Body of pancreas (tissue), 4 donors: ENCODE measurements at places on chromosomes 11 and 22. TPM values are rescaled to one million over a fixed set of nuclear protein-coding genes. Genes with fewer than 3 reads are reported as not detected.

MOV10L1 gene
- not detected for total RNA-seq

KCNJ11 gene
- 39.4 TPM for total RNA-seq

FGF19 gene
- not detected for total RNA-seq

TTC38 gene
- 113 TPM for total RNA-seq

PKNOX2 gene
- 4.9 TPM for total RNA-seq

OR52R1 gene
- not detected for total RNA-seq

ATL3 gene
- total RNA-seq: 32.7 TPM

TRIM29 gene
- 0.26 TPM for total RNA-seq

ARHGAP8 gene
- total RNA-seq: 15.2 TPM

APOBEC3B gene
- total RNA-seq: not detected

MIOX gene
- total RNA-seq: not detected

DERL3 gene
- 6.2 TPM for total RNA-seq

PATE2 gene
- total RNA-seq: not detected

CDHR5 gene
- total RNA-seq: 14.5 TPM

KRTAP5-1 gene
- total RNA-seq: not detected

HBG2 gene
- not detected for total RNA-seq
